Left ventricle myocardium inferior (tissue), 1 donor: ENCODE measurements at places on chromosomes 3 and 15. TPM values are rescaled to one million over a fixed set of nuclear protein-coding genes. Genes with fewer than 3 reads are reported as not detected.
A peak's percentile ranks its signal among the peaks of the same experiment; 100 is the strongest.

- no peak overlapping the region for H3K27ac ChIP-seq
- no peaks in the 10 kb centered on the region for H3K4me1 ChIP-seq
- H3K4me3 ChIP-seq, result no peak overlapping the region
- no peaks in the 10 kb centered on the region for H3K27me3 ChIP-seq
- DNase-seq, result no peak
These were observed 501.7 kb upstream of the ARPP21 start for GRCh38 chr3:35137612-35138011.

- peaks cover 6% of the 10 kb centered on the region for H3K36me3 ChIP-seq
- peaks cover 84% of the 10 kb centered on the region for H3K4me1 ChIP-seq
- H3K27ac ChIP-seq, result peak overlapping the region; percentile 100
These were observed 2.4 kb downstream of the CSRNP1 start for GRCh38 chr3:39150803-39151631.

DNA sequence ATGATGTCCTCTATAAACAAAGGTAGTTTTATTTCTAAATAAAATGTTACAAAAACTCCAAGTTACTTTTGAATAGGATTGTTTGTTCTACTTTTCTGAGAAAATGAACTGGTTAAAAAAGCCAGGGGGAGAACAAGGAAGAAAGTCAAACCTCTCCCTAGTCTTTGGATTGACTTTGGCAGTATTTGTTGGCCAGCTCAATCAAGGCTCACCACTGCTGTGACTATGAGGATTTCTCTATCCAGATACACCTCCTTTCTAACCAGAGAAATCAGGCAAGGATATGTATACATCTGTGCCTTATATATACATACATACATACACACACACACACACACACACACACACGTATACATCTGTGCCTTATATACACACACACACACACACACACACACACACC, 107.8 kb downstream of the FEZF2 start:
- H3K27me3 ChIP-seq, result no peaks in the 10 kb centered on the region
- peaks cover 10% of the 10 kb centered on the region for H3K4me1 ChIP-seq
- no peak for DNase-seq

- H3K27ac ChIP-seq, result peak overlapping the region; percentile 98
- no peaks in the 10 kb centered on the region for H3K27me3 ChIP-seq
- H3K36me3 ChIP-seq, result no peaks in the 10 kb centered on the region
These were observed 5.2 kb downstream of the SETD5 start for GRCh38 chr3:9402410-9403228.

DNA sequence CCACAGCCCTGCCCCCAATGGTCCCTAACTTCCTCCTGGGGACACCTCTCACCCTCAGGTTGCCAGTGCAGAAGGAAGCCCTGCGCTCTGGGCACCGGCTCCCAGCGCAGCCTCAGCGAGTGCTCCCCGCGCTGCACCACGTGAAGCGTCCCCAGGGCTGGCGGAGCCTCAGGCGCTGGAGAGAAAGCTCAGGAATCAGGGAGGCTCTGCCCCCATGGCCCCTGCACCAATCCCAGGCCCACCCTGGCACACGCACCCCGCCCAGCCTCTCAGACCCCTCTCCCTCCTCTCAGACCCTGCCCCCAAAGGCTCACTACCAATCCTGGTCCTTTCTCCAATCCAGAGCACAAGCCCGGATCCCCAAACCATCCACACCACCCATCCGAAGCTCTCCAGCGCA, 6.9 kb downstream of the COL7A1 start:
- H3K4me1 ChIP-seq, result no peaks in the 10 kb centered on the region
- H3K4me3 ChIP-seq, result no peak overlapping the region
- DNase-seq, result no peak

- H3K4me1 ChIP-seq, result no peaks in the 10 kb centered on the region
- DNase-seq, result no peak
- H3K27ac ChIP-seq, result no peak overlapping the region
These were observed 53.3 kb downstream of the ZNF385D start for GRCh38 chr3:21697707-21698106.

The RLBP1 gene
- not detected for total RNA-seq

GRCh38 chr15:82679626-82680199, 30.0 kb downstream of the AP3B2 start:
- no peaks in the 10 kb centered on the region for H3K36me3 ChIP-seq
- DNase-seq, result no peak
- H3K4me3 ChIP-seq, result peak overlapping the region; percentile 51
